SW480 (cell line): ENCODE measurements at places on chromosomes 11 and 22.

DNA sequence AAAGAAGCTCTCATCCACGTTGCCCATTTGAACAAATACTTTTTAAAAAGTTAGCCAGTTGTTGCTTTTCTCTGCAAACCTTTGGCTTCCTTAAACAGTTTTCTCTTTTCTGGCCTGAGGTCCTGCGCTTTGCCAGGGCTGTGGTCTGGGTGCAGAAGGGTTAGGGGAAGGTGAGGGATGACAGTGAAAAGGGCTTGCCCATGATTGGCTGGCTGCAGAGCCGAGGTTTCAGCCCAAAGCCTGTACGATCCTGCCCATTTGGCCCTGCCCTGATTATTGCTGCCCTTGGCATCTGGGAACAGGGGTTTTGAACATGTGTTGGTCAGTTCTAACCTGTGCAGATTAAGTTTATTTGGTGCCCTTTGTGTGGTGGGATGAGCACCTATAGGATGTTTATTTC lies 1.5 kb downstream of the INCENP start:
- DNase-seq, result no peak

DNA sequence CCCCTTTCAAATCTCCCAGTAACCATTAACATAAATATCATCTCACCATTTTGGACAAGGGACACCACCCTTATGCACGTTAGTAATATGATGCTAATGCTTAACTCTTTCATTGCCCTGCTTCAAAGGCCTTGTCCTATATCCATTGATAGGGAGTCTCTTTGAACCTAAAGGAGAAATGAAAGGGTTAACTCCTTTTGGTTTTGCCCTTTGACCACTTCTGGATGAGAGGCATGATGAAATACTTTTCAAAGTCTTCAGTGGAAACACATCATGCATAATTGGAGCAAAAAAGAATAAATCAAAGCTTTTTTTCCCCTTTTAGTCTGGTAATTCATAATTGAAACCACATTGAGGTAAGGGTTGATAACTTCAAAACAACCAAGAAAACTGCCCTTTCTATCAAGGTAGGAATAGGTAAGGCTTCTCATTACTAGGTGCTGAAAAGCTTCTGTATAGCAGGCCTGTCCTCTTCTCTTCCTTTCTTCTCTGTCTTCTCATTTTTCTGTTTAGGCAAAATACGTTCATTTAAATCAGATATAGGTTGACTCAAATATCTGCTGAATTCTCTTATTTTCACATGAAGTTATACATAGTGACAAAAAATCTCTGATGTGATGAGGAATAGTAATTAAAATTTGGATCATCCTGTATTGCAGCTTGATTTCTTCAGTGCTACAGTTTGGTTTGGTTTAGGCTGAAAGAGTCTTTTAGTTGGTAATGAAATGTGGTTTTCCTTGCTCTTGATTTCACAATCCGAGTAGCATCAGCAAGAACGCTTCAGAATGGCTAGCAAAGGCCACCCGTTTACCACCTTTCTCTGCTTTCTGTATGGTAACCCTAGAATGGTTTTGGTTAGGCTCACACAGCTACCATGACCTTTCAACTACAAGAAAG lies 94.8 kb downstream of the EXT2 start:
- DNase-seq, result peak; percentile 7

DNA sequence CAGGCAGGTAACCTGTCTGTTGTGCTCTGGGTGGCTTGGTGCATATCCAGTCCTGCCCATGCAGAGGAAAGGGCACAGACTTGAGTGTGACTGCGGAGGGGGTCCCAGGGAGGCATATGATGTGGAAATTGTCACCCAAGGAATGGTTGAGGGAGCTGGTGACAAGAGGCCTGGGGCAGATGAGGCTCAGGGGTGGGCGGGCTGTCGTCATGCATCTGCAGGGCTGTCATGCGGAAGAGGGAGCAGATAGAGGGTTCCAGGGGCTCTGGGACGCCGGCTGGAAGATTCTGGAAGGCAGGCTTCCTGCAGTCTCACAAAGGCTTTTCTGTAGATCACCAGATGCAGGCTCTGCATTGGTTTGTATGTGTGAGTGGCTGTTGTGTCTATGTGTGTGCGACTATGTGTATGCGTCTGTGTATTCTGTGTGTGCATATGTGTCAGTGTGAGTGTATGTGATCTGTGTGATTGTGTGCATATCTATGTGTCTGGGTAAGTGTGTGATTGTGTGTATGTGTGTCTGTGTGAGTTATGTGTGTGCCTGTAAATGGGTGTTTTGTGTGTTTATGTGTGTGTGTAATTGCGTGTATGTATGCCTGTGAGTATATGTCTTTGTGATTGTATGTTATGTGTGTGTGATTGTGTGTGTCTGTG lies 7.6 kb upstream of the CACNA1I start:
- no peak for DNase-seq

DNA sequence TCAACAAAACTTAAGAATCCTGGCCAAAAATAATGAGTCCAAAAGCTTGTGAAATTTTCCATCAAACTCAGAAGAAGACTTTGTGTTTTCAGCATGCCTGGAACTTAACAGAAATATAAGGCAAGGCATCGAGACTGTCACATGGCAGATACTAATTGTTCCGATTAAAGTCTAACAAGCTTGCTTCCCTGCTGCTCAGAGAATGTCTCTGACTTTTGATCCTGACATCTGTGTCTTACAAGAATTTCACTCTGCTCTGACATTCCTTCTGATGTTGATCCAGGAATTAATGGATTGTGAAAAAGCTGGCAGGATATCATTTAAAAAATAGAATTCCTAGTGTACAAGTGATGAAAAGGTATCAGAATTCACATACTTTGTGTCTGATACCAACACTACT lies 170.2 kb downstream of the DCDC1 start:
- no peak for DNase-seq

GRCh38 chr22:33112580-33112979 lies 54.4 kb upstream of the SYN3 start:
- DNase-seq, result peak; percentile 41

GRCh38 chr11:92929246-92929645 lies 40.2 kb upstream of the MTNR1B start:
- no peak for DNase-seq

DNA sequence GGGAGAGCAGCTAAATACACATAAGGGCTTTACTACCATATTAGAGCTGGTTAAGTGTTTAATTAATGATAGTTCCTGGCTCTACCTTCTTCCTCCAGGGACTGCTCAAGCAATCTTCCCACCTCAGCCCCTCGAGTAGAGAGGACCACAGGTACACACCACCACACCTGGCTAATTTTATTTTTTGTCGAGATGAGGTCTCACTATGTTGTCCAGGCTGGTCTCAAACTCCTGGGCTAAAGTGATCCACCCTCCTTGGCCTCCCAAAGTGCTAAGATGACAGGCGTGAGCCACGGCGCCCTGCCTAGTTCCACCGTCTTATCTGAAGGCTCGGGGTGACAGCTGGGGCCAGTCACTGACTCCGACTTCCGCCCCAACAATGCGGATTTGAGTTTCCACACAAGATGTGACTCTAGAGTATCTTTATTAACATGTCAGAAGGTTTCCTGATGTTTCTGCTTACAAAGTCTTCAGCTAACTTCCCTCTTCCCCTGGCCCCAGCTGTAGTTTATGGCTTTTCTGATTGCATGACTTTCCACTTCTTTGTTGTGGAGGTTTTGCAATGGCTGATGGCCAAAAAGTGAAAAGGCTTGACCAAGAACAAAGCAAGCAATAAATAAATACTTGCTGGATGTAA lies 16.8 kb downstream of the TPST2 start:
- no peak for DNase-seq

GRCh38 chr11:130827451-130828377 lies 88.6 kb downstream of the SNX19 start:
- DNase-seq, result peak; percentile 72

GRCh38 chr11:33930317-33931021 lies 38.6 kb upstream of the LMO2 start:
- DNase-seq, result no peak

DNA sequence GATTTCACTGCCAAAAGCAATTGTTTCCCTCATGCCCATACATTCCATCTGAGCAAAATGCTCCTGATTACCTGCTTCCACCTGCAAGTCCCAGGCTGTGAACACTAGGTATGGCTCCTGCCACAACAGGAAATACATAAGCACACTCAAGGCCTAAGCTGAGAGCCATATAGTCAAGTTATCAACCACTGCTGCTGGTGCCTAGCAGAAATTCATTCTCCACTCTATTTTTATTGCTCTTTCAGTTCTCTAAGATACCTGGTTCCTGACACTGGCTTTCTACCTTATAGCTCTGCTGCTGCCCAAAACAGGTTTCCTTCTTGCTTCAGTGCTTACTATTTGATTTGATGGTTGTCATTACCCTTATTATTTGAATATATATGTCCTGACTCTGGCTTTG lies 31.6 kb downstream of the SLC36A4 start:
- DNase-seq, result no peak

- DNase-seq, result no peak
Observed at GRCh38 chr11:44219830-44220796, 89.8 kb downstream of the ALX4 start.

DNA sequence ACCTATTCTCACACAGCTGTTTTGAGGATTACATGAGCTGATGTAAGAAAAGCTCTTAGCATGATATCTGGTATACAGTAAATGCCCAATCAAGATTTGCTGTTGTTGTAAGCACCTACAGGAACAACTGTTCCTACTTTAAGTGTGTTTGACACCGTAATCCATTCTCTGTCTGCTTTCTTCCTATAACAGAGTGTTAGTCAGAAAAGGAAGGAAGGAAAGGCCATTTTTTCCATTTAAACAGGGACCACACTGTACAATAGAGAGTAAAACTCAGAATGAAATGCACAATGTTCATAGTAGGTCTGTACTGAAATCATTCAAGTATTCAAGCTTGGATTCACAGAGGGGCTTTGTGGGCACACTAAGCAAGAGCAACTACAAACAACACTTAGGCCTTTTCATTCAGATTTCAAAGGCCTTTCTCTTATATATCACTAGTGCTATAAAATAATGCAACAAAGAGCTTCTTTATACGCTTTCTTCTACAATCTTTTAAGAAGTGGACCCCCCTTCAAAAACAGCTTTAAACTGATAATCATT lies 21.5 kb downstream of the MTCH2 start:
- no peak for DNase-seq

DNA sequence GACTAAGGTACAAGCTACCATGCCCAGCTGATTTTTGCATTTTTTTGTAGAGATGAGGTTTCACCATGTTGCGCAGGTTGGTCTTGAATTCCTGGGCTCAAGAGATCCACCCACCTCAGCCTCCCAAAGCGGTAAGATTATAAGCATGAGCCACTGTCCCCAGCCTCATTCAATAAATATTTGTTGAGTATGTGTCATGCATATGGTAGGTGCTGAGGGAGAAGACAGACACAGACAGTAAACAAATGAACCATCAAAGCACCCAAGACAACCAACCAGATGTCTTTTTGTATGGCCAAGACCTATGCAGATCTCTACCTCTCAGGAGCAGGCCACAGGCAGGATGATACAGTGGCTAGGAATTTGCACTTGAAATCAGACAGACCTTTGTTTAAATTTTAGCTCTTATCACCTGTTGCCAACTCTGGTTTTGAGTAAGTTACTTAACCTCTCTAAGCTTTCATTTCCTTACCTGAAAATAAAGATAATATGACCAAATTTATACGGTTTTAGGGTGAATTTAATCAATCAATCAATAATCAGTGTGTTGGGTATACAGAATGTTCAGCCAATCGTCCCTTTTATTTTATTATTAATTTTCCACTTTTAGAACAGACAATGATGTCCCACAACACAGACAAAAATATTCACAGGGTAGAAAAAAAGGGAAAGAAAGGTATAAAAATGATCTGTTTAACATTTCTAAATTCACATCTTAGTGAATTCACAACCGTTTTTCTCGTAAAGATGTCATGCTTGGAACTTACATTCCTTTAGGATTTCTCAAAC lies 128.2 kb downstream of the SGSM3 start:
- peak; percentile 94 for DNase-seq

GRCh38 chr11:130164221-130164570 lies 4.6 kb downstream of the ST14 start:
- DNase-seq, result no peak

- DNase-seq, result no peak
Observed at GRCh38 chr11:16311831-16312230, 44.5 kb downstream of the SOX6 start.

GRCh38 chr11:121249039-121249663 lies 43.4 kb upstream of the SC5D start:
- DNase-seq, result peak; percentile 59

GRCh38 chr22:46974077-46974476 lies 211.6 kb downstream of the TBC1D22A start:
- DNase-seq, result no peak

GRCh38 chr11:60763692-60764369 lies 7.2 kb downstream of the MS4A15 start:
- DNase-seq, result no peak

GRCh38 chr11:9573775-9574621 lies 528 bp downstream of the WEE1 start:
- peak; percentile 36 for DNase-seq

DNA sequence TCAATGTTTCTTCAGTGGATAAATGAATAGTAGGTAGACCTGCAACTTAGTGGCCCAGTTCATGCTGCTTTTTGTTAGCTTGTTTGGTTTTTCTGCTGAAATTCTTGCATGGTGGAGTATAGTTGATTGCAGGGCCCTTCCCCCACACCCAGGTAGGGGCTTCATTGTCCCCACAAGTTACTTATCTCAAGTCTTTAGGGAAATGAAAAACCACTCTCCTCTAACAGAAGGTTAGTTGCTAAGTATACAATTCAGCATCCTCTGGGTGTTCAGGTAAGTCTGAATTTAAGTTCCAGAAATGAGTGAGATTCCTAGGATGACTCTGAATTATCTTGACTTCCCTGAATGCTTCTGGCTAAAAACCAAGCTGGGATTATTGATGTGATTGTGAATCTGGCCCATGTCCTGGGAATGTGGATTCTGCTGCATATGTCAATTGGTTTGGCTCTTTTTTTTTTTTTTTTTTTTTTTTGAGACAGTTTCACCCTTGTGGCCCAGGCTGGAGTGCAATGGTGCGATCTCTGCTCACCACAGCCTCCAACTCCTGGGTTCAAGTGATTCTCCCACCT lies 40.3 kb downstream of the BCL2L13 start:
- DNase-seq, result no peak
